Activated CD4-positive, alpha-beta T cell treated with anti-CD3 and anti-CD28 coated beads for 36 hours (primary cell): ENCODE measurements at places on chromosomes 2 and 18.

DNA sequence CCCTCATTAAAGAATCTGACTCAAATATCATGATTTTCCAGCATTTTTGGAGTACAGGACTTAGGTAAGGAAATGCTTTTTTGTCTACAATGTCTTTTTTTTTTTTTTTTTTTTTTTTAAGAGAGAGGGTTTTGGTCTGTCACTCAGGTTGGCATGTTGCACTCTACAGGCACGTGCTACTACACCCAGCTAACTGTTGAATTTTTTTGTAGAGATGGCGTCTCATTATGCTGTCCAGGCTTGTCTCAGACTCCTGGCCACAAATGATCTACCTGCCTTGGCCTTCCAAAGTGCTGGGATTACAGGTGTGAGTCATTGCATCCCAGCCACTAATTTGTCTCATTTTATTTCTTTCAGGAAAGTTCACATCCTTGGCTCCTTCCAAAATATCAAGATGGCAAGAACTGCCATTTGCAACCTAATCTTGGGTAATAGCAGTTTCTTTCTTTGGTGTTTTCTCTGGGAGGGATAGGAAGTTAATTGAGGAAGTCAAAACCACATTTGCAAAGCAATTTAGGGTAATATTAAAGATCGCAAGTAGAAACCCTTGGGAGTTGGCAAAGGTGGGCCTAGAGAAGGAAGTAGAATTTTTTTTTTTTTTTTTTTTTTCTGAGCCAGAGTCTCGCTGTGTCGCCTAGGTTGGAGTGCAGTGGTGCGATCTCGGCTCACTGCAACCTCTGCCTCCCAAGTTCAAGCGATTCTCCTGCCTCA is 15.5 kb downstream of the PNO1 start:
- no peak for DNase-seq

- DNase-seq: no peak
Observed at GRCh38 chr2:139394801-139395200, 614.6 kb upstream of the NXPH2 start.

GRCh38 chr2:11286749-11287148 is 57.7 kb downstream of the ROCK2 start:
- DNase-seq: no peak

- peak; percentile 83 for DNase-seq
Observed at GRCh38 chr2:240913810-240914644, 7.9 kb downstream of the CROCC2 start.

- DNase-seq: no peak
Observed at GRCh38 chr2:27909901-27910300, 19.4 kb downstream of the BABAM2 start.

GRCh38 chr2:61125798-61126197 is 36.2 kb upstream of the C2orf74 start:
- DNase-seq: no peak

- no peak for DNase-seq
Observed at GRCh38 chr2:3703757-3704355, 481 bp downstream of the DCDC2C start.

DNA sequence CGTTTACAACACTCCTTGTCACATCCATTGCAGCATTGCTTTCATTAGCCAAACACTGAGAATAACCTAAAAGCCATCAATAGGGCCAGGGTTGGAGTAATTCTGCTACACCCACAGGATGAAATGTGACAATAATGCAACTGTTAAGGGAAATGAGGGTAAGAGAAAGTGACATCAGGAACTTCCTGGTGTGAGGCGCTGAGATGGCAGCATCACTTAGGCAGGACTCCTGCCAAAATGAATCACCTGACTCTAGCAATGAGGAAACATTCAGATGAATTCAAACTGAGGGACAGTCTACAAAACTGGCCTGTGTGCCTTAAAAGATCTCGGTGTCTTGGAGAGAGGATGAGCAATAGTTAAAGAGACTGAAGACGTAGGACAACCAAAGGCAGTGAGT is 115.6 kb upstream of the AGAP1 start:
- DNase-seq: no peak

DNA sequence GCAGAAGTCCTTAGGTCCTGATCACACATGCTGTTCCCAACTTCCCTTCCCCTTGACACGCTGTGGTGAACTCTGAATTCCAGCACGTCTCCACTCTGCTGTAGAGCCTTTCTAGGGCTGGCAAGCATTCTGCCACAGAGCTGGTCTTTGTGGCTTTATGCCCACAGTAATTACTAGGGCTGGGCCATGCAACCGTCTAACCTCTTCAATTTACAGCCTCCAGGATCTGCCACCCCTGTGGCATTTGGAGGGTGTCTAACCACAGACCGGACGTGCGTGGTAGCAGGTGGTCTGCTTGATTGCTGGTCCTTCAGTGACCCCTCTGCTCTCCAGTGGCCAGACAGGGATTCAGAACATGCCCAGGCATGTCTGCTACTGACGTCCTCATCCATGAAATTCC is 43.1 kb upstream of the TGFA start:
- DNase-seq: no peak

DNA sequence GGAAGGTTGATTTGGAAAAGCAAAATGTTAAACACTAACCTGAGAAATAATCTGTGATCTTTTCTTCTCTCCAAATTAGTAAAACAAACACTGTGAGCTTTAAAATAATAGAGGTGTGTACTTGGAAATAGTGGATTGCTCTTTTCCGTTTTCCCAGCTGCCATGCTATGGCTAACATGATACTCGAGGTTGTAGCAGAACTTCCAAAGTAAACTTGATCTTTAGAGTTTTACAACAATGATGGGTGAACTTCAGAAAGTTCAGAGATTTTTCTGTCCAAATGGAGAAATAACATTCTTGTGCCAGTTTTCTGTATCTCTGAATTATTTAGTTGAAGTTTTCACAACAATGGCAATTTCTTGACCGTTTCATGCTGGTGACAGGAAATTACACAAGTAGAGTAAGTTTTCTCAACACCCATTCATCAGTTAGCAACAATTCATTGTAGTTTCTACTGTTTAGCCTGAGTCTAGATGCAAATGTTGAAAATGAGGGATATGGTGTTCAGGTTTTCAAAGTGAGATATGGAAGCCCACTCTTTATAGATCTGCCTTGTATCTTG is 135.3 kb upstream of the CTAGE1 start:
- DNase-seq: no peak

GRCh38 chr2:51071191-51071590 is 39.3 kb upstream of the NRXN1 start:
- DNase-seq: no peak

DNA sequence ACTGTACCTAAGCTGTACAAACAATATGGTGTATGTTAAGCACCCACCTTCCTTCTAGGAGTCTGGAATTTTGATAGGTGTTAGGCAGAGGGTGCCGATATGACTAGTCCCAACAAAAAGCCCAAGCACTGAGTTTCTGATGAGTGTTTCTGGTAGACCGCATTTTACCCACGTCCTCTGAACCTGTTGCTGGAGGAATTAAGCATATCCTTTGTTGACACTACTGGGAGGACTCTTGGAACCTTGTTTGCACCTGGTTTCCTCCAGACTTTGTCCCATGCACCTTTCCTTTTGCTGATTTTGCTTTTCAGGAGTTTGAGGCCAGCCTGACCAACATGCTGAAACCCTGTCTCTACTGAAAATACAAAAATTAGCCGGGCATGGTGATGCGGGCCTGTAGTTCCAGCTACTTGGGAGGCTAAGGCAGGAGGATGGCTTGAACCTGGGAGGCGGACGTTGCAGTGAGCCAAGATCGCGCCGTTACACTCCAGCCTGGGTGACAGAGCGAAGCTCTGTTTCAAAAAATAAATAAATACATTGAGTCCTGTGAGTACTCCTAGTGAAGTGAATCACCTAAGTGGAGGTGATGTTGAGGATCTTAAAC is 11.4 kb upstream of the SPAST start:
- no peak for DNase-seq

DNA sequence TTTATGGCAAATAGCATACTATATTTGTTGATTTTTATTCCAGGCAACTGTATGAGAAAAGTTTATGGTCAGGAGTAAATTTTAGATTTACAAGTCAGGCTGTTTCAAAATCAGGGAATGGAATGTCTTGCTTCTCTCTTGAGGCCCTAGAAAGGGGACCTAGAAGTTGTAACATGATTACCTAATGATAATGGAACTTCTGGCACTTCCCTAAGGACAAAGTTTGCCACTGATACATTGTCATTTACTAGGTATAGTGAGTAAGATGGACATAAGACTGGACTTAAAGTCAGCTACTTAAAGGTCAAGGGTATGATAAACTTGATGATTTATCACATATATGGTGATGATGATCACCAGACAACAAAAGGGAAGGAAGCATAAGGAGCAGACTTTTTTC is 103.3 kb upstream of the VRK2 start:
- no peak for DNase-seq

- DNase-seq: no peak
Observed at GRCh38 chr18:58892488-58892887, 27.8 kb downstream of the ZNF532 start.

DNA sequence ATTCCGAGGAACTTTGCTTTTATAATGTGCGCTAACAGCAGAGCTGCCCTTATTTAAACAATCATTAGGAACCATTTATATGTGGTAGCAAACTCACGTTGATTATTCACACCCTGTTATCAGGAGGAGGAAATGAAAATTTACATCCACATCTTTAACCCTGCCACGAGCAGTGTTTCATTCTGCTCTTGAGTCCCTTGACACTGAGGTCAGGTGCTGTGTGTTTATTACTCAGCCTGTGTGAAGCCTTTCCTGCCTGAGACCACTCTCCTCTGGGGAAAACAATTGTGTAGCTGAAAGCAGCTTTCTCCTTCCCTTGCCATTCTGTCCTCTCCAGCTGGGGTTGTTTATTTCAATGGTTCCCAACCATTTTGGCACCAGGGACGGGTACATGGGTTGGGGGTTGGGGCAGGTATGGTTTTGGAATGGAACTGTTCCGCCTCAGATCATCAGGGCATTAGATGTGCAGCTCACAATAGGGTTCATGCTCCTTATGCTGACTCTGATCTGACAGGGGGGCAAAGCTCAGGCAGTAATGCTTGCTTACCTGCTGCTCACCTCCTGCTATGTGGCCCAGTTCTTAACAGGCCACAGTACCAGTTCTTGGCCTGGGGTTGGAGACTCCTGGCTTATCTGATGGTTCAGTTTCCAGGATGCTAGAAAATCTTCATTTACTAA is 651.1 kb downstream of the TDRD15 start:
- no peak for DNase-seq

- no peak for DNase-seq
Observed at GRCh38 chr18:34957864-34958259, 83.4 kb upstream of the MAPRE2 start.

- DNase-seq: no peak
Observed at GRCh38 chr2:85769983-85770362, 16.2 kb downstream of the ATOH8 start.

- no peak for DNase-seq
Observed at GRCh38 chr2:146228466-146229058, 1616.3 kb upstream of the ACVR2A start.

- no peak for DNase-seq
Observed at GRCh38 chr2:42951263-42951938, 159.0 kb upstream of the HAAO start.

DNA sequence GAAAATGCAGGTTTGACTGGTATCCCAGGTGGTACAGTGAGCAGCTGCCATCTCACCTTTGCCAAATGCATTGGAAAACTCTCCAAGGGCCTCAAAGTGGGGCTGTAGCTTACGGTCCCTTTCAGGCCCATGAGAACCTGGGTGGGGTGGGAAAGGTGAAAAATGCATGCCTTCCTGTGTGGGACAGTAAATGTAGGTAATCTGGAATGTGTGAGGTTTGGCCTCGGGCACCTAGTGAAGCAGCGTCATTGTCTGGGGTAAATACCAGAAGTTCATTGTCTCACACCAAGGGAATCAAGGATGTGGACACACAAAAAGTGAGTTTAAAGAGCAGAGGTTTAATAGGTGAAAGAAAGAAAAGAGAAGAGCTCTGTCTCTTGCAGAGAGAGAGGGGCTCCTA is 36.6 kb downstream of the TIMM21 start:
- DNase-seq: no peak

- no peak for DNase-seq
Observed at GRCh38 chr2:43737097-43737854, 36.6 kb upstream of the DYNC2LI1 start.

DNA sequence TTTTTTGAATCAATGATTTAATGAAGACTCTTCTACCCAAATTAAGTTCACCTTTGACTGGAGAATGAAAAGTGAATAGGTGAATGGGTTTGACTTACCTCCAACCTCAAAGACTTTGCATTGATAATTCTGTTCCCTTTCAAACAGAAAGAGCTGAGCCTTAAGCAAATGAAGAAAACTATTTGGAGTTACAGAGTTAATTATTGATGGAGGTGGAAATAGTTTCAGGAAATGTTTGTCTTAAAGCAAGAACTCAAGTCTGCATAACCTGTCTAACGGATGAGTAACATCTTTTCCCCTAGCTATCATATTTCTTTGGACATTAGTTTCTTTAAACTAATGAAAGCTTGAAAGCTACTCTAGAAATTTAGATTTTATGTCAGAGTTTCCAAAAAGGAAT is 166.5 kb downstream of the CERS6 start:
- no peak for DNase-seq

DNA sequence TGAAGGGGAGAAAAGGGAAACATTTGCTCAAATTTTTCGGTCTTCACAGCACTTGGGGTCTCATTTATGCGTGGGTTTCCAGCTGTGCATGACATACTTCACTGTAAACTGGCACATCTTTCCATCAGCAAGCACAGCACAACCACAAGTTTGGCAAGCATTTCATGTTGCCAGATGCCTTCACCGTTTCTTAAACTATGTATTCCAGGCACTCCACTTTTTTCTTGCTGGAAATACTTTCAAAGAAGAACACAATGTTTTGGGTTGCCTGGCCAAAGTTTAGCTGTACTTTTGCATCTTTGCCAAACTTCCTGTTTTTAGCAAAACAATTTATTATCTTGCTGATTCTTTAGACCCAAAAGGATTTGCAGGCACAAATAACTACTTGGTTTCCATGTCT is 194.6 kb upstream of the MEIS1 start:
- DNase-seq: no peak

- no peak for DNase-seq
Observed at GRCh38 chr2:159093497-159093896, 125.1 kb downstream of the TANC1 start.

DNA sequence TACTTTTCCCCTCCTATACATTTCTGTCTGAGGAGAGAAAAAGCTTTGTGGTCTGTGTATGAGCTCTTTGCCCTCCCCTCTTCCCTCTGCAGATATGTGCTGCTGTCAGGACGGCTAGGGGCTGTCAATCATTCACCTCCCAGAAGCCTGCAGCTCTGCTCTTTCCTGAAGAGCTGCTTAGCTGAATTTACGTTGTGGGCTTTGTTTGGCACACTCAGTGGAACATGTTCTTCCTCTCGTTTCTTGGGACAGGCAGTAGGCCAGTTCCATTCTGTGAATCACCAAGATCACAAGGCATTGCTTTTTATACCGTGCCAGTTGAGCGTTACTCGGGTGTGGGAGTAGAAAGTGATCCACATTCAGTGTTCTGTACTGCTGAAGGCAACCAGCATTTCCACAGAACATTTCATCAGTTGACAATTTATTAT is 136.7 kb downstream of the LAMA3 start:
- DNase-seq: peak; percentile 21

GRCh38 chr2:37869771-37870170 is 55.3 kb upstream of the RMDN2 start:
- DNase-seq: no peak

GRCh38 chr18:57976230-57976773 is 67.7 kb upstream of the NEDD4L start:
- DNase-seq: no peak

- DNase-seq: no peak
Observed at GRCh38 chr2:151762694-151763093, 28.4 kb upstream of the NEB start.
